ENCODE measurements at places on chromosomes 13 and 19.
A peak's percentile ranks its signal among the peaks of the same experiment; 100 is the strongest.

DNA sequence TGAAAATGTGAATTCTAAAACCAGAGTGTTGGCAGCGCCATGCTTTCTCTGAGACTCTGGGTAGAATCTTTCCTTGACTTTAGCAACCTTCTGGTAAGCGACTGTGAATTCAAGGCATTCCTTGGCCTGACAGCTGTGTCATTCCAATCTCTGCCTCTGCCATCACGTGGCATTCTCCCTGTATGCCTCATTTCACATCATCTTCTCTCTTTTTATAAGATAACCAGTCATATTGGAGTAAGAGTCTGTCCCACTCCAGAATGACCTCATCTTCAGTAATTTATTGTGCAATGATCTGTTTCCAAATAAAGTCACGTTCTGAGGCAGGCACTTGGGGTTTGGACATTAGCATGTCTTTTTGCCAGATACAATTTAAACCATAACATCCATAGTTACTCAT is 103.4 kb upstream of the POSTN start:
- DNase-seq = no peak

- no peak for DNase-seq
These were observed 44.4 kb downstream of the TSHZ3 start for GRCh38 chr19:31304831-31305312.

DNA sequence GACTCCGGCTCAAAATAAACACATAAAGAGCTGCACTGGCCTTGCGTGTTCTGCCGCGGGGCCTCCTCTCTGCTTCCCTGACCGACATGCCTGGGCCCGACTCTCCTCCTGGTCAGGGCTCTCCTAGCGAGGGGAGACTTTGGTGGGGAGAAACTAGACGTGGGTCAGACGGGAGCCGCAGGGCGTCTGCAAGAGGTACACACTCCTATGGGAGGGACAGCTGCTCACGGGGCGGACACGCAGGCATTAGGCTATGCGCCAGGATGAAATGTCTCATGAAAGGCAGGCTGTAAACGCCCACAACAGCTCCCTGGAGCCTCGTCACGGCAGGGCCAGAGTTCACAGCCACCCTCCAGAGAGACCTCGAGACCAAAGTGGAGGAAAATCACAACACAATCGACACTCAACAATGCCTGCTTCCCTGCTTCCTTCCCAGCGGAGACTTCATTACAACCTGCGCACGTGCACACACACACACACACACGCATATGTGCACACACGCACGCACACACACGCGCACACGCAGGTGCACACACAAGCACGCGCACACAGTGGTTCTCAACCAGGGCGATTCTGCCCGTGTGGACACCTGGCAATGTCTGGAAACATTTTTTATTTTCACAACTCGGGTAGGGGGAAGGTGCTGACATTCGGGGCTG is 5.8 kb downstream of the SLC39A3 start:
- no peak for DNase-seq

DNA sequence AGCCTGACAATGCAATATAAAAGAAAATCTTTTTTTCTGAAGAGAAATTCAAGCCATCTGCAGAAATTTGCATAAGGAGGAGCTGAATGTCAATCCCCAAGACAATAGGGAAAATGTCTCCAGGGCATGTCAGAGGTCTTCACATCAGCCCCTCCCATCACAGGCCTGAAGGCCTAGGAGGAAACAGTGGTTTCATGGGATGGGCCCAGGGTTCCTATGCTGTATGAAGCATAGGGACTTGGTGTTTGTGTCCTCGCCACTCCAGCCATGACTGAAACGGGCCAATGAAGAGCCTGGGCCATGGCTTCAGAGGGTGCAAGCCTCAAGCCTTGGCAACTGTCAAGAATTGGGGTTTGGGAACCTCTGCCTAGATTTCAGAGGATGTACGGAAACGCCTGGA is 883.5 kb downstream of the UQCRFS1 start:
- no peak for DNase-seq

GRCh38 chr13:73230716-73231115 is 171.9 kb downstream of the KLF5 start:
- peak; percentile 24 for DNase-seq

- DNase-seq = no peak
These were observed 30.4 kb downstream of the NOTCH3 start for GRCh38 chr19:15170345-15170744.

GRCh38 chr13:43301346-43301969 is 278.1 kb downstream of the DNAJC15 start:
- no peak for DNase-seq

GRCh38 chr13:93797463-93797862 is 570.9 kb downstream of the GPC6 start:
- no peak for DNase-seq

GRCh38 chr19:53519446-53519845 is 18.5 kb upstream of the ZNF331 start:
- DNase-seq = no peak

GRCh38 chr13:30181888-30182651 is 125.3 kb downstream of the KATNAL1 start:
- no peak for DNase-seq

DNA sequence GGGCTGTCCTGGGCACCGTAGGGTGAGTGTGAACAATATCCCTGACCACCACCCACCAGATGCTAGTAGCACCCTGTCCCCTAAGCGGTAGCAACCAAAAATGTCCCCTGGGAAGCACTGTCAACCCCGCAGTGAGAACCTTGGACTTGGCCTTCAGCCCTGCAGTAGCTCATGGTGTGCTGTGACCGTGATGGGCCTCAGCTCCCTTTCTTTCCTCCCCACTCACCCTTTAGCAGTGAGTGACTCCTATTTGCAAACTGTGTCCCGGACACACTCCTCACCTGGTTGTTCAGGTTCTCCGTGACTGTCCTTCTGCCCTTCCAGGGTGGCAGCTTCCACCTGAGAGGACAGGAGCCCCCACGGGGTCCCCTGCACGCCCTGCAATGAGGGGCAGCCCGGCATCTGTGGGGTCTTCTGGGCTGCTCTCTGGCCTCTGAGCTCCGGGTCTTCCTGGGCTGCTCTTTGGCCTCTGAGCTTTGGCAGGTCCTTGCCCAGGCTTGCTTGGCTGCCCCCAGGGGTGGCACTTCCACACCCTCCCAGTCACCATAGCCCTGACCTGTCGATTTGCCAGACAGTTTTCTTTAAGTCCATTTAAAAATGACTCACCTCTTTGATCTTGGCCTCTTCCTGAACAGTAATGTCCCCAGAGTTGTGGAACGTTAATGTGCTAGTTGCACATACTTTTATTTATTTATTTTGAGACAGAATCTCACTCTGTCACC is 3.8 kb downstream of the KDM4B start:
- no peak for DNase-seq

GRCh38 chr19:2416321-2417097 is 10.9 kb downstream of the TIMM13 start:
- no peak for DNase-seq

DNA sequence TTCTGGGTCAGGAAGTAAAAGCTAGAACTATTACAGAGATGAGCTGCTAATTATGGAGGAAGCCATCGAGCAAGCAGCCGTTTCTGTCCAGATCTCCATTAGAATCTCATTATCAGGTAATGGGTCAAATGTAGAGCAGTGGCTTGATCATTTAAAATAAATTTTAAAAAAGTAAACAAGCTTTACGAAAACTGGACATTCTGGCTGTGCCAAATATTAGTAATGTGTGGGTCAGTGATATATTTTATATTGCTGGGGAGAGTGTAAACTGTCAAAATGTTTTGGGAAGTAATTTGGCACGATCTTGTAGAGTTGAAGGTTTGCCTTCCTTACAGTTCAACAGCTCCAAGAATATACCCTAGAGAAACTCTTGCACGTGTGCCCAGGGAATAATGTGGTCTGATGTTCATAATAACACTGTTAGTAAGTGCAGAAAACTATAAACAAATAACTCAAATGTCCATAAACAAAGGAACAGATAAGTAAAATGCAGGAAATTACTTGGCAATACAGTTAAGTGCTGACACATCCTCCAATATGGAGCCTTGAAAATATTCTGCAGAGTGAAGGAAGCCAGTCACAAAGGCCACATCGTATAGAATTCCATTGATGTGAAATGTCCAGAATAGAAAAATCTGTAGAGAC is 127.2 kb upstream of the UBL3 start:
- no peak for DNase-seq

DNA sequence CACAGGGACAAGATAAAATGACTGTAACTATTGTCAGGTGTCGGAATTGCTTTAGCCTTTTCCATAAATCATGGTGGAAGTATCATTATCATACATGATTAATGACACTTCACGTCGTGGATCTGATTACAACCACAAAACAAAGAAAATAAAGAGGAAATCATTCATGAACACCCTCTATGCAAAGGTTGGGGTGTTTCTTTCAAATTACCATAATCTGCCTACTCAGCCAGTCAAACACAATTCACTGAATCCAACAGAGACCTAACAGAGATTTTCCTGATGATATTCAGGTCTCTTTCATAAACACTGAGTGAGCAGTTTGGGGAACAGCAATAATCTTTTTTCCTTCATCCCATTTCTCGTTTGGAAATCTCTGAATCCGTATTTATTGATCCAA is 625.6 kb downstream of the DCT start:
- DNase-seq = no peak

GRCh38 chr19:17950310-17951156 is 16.4 kb upstream of the KCNN1 start:
- DNase-seq = peak; percentile 33

DNA sequence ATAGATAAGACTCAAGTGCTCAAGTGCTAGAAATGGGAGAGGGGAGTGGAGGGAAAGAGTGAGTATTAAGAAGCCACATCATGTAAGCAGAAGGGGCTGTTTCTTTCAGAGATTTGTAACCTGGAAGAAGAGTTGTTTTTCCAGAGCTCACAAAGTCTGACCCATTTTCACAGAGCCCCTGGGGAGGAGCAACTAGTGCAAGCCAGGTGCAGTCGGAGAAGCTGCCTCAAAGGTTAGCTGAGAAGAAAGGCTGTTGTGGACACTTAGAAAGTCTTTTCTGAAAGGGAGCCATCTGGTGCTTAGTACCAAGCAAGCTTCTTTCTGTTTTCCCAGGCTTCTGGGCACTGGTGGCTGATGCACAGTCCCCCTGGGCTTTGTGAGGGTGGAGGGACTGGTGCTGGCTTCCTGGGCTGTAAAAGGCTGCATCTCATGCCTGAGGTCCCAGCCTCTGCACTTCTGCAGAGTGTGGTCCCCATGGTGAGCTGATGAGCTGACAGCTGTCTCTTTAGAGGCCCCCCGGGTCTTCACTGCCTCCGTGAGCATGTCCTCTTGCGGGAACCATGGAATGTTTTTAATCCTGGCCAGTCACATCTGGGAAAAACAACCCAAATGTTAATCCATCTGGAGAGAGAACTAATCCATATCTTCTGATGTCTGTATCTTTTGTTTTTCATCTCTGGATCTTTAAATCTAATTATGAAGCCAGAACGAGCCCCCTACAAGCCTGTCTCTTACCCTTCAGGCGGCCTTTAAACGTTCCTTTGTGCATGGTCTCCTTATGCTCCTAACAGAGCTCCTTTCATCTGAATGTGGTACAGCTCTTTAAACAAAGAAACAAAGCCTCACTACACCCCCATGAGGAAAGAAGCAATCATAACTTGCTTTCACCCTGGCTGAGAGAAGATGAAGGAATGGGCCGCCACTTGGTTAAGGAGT is 40.2 kb downstream of the OLFM4 start:
- no peak for DNase-seq

DNA sequence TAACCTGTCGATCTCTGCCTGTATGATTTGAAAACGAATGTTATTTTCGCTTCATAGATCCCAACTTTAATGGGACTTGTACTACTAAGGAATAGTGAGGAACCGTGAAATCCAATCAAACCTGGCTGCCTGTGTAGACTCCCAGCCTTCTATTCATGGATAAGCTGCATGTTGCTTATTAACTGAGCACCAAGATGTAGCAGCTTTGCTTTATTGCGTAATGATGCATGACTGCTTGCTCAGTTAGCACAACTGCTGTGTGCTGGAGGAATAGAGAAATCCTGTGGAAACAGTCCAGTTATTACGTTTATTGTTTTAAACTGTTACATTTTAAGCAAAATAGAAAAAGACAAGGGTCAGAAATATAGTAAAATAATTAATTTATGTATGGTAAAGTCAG is 108.2 kb downstream of the SHISA2 start:
- DNase-seq = no peak

GRCh38 chr13:47455626-47456025 is 545.4 kb downstream of the SUCLA2 start:
- no peak for DNase-seq

- DNase-seq = no peak
These were observed 419.3 kb upstream of the GPC6 start for GRCh38 chr13:92807353-92807752.

- no peak for DNase-seq
These were observed 79.5 kb upstream of the MYO16 start for GRCh38 chr13:108549934-108550333.

DNA sequence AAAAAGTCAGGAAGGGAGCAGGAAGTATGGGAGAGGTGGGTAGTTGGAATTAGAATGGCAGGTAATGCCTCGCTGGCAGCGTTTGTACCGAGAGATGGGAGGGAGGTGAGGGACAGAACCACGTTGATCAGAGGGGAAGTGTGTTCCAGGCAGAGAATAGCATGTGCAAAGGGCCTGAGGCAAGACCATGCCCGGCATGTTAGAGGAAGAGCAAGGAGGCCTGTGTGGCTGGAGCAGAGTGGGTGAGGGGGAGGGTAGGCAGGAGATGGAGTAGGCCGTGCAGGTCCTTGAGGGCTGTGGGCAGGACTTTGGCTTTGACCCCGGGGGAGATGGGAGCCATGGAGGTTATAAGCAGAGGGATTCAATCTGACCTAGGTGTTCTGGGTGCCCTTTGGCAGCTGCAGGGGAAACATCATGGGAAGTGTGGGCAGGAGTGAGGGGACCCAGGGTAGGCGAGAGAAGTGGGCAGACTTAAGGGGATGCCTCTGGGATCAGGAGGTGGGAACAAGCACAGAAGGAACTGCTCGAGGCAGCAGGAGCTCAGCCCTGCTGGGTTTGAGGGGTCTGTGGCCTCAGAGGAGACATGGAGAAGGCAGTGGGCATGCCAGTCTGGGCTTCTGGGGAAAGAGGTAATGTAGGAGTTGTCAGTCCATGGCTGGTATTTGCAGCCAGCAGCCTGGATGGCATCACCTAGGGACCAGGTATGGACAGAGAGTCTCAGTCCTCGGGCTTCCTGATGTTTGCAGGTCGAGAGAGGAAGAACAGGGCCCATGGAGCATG is 48.8 kb downstream of the CD320 start:
- DNase-seq = no peak

DNA sequence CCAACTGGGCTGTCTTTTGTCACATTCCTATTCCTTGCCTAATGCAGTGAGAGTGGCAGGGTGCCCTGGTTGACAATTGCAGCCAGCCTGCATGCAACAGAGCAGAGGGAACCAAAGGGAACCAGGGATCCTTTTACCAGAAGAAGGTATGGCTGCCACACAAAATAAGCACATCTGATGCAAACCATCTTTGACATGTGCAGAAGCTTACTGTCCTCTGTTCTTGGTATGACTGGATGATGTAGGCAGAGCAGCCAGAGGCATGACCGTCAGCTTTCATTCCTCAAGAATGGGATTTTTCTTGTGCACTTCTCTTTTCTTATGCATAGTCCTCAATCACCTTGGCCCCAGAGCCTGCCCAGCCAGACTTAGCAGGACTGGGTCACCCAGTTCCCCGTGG is 116.1 kb downstream of the UQCRFS1 start:
- no peak for DNase-seq
